ENCODE measurements at places on chromosomes 2 and 18.

GRCh38 chr2:71882949-71883472 lies 264.7 kb downstream of the CYP26B1 start:
- DNase-seq, result no peak

- DNase-seq, result no peak
Measured at GRCh38 chr2:67772216-67773170, 290.3 kb downstream of the C1D start.

DNA sequence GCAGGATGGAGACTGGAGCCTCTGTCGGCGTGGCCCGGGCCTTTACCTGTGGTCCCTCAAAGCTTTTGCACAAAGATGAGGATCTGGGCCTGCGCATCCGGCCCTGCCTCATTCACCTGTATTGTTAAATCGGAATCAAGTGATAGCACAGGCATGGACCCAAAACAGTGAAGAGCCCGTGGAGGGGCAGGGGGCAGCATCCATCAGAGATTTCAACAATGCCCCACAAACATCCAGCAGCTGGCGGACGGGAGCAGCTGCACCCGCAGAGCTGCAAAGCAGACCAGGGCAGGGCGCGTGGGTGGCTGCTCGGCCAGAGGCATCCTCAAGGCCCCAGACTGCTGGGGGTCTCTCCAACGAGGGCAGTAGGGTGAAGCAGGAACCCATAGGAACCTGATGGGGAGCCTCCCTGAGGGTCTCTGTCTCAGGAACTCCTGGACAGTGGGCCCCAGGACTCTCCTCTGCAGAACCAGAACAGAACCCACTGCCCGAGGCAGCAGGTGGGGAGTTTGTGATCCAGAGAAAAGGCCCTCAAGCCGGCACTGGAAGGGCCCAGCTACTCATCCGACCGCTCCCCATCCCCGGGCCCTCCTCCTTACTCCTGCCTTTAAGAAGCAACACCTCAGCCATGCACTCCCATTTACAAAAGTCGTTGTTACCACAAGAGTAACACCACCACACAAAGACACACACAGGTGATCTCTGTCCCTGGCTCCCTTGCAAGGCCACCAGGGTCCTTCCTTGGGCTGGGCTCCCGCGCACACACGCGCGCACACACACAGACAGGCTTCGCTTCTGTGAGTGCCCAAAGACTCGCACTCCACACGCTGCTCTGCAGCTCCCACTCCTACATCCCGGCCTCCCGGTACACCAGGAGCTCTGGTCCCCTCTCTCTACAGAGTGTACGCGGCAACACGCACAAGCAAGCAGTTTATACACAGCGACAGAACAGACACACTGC lies 28.8 kb downstream of the HDAC4 start:
- no peak for DNase-seq

GRCh38 chr2:53740170-53740569 lies 27.4 kb upstream of the CHAC2 start:
- DNase-seq, result no peak

DNA sequence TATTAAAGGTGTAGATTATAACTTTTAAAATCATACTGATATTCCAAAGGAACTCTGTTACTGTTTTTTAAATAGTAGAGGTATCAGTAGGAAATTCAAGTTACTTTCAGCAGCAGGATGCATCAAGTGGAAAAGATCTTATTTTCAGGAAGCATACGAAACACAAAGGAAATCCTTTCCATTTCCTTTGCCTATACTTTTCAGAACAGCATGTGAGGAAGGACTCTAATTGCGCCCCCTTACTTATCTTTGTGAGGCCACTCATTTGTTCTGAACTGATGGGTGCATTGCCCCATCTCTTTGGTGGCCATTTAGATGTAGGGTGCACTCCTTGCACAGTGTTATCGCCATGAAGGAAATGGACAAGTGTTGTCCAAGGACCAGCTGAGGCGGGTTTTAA lies 145.3 kb downstream of the BABAM2 start:
- DNase-seq, result no peak

DNA sequence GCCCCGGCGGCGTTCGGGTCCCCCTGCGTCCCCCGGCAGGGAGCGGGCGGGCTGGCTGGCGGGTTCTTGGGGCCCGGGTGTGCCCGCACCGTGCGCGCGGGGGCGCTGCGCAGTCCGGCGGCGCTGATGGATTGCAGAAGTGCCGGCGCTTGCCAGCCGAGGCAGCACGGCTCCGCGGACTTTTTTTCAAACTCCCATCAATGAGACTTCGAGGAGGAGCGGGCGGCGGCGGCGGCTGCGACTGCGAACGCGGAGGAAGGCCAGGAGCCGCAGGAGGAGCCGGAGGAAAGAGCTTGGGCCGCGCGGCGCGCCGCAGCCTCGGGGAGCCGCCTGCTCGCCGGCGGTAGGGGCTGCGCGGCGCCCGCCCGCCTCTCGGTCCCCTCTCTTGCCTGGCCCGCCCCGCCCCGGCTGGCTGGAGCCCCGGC lies at the start of gene GLI2:
Gene GLI2, plus strand, starts transcription at position 123 of the 425 bp plus-strand sequence. CDS start 61,453 bp downstream, outside the sequence.
- DNase-seq, result peak; percentile 56

- no peak for DNase-seq
Measured at GRCh38 chr2:159936471-159936870, 125.9 kb downstream of the PLA2R1 start.

DNA sequence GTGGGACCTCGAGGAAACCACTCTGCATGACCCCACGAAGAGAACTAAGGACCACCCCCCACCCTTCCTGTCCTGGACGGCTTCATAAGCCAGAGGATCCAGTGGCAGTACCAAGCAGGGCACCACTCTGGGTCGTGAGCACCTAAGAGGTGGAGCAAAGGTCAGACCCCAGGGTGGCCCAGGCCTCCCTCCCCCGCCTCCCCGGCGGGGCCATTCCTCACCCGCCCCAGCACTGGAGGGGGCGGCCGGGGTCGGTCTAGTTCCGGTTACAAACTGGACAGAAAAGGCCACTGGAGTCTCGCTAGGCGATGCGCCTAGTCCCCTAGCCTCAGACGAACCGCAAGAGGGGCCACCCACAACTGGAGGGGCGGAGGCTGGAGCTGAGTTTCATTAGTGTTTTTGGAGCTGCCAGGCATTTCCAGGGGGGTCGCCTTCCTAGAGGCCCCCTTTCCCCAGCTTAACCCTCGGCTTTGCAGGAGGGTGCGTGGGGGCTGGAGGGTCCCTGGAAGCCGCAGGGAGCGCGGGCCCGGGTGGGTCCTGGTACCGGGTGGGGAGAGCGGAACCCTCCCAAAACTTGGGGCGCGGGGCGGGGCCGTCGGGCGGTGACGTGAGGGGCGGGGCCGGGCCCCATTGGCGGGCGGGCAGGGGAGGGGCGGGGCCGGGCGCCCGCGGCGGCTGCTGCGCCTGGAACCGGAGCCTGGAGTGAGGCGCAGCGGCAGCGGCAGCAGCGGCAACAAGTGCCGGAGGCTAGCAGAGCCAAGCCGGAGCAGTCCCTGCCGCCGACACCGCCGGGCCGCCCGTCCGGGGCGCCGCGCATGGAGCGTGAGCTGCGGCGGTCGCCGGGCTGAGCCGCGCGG lies at the start of gene B3GNT2:
Gene B3GNT2, plus strand, starts transcription at position 695 of the 857 bp plus-strand sequence. CDS start 26,106 bp downstream, outside the sequence.
- peak; percentile 89 for DNase-seq

- no peak for DNase-seq
Measured at GRCh38 chr18:25229081-25229480, 122.9 kb downstream of the ZNF521 start.

GRCh38 chr2:211931314-211931713 lies 607.3 kb downstream of the ERBB4 start:
- no peak for DNase-seq

DNA sequence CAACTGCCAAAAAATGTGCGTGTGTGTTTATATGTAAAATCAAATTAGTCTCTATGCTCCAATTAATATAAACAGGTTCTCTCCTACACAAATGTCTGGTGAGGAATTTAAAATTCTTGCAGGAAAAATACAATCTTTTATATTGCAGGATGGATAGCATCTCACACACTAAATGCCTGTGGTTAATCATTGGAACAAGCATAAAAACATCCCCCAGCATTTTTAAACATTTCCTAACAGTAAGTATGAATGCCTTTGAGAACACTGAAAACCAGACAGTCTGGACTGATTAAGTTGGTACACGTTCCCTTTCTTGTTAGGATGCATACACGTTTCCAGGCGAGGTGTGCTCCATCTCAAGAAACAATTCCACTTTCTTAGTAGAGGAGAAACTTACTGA lies 29.9 kb upstream of the PDE1A start:
- no peak for DNase-seq

DNA sequence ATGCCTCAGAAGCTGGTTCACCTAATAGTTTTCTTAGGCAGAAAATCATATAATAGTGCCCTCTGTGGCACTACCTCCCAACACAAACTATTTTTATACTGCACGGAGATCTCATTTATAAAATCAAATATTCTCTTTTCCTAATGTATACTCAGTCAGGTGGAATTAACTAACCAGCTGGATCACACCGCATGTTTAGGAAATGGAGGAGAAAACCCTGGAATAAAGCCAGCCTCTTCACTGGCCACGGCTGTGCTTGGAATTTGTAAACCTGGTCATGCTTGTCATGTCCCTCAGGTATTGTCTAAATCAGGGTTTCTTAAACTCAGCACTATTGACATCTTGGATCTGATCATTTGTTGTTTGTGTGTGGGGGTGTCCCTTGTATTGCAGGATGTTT lies 85.6 kb downstream of the DOCK10 start:
- no peak for DNase-seq

DNA sequence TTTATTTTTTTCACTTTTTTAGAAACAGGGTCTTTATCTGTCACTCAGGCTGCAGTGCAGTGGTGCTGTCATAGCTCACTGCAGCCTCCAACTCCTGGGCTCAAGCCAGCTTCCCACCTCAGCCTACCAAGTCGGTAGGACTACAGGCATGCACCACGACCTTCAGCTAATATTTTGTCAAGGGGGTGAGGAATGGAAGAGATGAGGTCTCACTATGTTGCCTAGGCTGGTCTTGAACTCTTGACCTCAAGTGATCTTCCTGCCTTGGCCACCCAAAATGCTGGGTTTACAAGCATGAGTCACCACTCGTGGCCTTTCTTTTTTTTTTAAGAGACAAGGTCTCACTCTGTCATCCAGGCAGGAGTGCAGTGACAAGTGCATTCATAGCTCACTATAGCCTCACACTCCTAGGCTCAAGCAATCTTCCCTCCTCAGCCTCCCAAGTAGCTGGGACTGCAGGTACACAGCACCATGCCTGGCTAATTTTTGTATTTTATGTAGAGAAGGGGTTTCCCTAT lies 13.4 kb downstream of the PPP1R7 start:
- DNase-seq, result no peak

- DNase-seq, result no peak
Measured at GRCh38 chr2:121187351-121187981, 97.5 kb downstream of the TFCP2L1 start.

- DNase-seq, result peak; percentile 50
Measured at GRCh38 chr2:27085673-27086089, 891 bp upstream of the KHK start.

GRCh38 chr2:236499691-236500578 lies 69.7 kb upstream of the ACKR3 start:
- DNase-seq, result no peak

- DNase-seq, result no peak
Measured at GRCh38 chr2:75123876-75124275, 75.4 kb downstream of the TACR1 start.

- DNase-seq, result no peak
Measured at GRCh38 chr18:35134791-35135531, 93.7 kb downstream of the MAPRE2 start.

- DNase-seq, result no peak
Measured at GRCh38 chr18:74190086-74190485, 41.8 kb downstream of the TIMM21 start.

DNA sequence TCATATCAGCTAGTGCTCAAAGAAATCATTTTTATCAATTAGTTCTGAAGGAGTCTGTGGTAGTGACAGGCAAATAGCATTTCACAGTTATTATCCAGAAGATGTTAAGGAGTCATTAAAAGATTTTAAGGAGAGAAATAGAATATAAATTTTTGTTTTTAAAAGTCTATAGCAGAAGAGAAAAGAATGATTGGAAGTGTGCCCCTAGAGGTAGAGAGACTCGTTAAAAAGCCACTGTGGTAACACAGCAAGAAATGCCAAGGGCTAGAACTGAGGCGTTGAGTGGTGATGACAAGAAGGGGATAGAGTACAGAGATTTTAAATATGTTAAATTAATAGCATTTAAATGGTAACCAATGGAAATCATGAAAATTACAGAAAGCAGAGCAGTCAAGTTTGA lies 78.3 kb downstream of the VWC2L start:
- no peak for DNase-seq

- DNase-seq, result no peak
Measured at GRCh38 chr2:15359716-15360531, 201.2 kb downstream of the NBAS start.

- no peak for DNase-seq
Measured at GRCh38 chr2:180542511-180542910, 437.9 kb upstream of the UBE2E3 start.

DNA sequence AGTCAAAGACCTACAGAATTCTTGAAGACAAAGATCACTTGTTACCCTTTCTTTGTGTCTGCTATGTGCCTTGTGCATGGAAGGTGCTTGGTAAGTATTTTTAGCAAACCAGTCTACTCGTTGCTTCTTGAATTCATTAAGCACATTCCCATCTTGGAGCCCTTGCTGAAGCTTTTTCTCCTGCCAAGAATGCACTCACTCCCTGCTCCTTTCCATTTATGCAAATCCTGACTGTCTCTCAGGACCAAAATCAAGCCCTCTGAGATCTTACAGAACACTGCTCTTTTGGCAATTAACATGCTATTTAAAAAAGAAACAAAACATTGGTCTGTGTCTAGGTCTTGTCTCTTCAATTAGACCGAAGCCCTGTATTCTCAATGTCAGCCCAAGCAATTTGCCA lies 75.8 kb downstream of the CLHC1 start:
- no peak for DNase-seq

GRCh38 chr2:46101557-46102220 lies 195.5 kb upstream of the EPAS1 start:
- DNase-seq, result no peak

DNA sequence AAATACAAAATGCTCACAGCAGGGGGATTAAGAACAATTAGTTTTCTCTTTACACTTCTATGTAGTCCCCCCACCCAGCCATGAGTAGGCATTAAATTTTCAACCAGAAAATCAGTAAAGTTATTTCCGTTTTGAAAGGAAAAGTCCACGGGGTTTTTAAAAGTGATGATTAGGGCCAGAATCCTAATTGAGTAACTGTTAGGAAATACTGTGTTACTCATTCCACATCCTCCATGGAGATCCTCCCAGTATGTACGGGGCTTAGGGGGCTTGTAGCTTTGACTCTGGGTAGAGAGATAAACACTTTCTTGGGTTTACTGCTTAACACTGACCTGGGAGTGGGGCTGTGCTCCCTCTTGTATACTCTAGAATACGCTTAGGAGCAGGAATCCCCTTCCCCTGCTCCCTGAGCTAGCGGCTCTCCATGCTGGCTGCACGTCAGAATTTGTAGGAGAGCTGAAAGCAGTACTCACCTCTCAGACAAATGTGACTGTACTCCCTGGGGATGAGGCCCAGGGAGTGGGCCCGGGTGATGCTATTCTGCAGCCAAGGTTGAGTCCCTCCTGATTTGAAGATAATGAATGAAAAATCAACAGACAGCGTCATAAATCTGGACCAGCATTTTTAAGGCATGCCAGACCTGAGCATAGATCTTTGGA lies 100.5 kb downstream of the SLC4A3 start:
- no peak for DNase-seq
